GM04504 (cell line): ENCODE measurements at places on chromosomes 3 and 15.

DNA sequence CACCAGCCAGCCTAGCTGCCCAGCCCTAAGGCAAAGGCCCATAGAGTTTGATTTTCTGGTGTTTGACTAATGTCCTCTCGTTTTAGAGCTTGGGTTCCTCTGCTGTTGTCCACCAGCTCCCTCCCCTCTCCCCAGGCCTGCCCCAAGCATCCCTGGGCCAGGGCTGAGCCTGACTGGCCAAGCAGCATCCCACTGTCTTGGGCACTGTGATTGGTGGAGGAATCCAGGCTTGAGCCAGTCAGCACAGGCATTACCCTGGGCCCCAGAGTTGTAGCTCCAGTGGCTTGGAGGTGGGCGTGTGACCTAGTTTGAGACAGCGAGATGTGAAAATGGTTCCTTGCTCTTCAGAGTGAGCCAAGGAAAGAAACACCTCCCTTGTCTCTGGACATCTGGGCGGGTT lies 155.3 kb upstream of the MEF2A start:
- DNase-seq = no peak

GRCh38 chr3:13245615-13245978 lies 172.4 kb upstream of the IQSEC1 start:
- no peak for DNase-seq

- DNase-seq = no peak
These were observed 15.8 kb downstream of the NPTN start for GRCh38 chr15:73617301-73617831.

GRCh38 chr3:4503050-4503449 lies 9.9 kb downstream of the ITPR1 start:
- no peak for DNase-seq

GRCh38 chr3:170712798-170713197 lies 126.9 kb upstream of the SLC7A14 start:
- DNase-seq = no peak
